ENCODE measurements at places on chromosomes 5 and 9.
A peak's percentile ranks its signal among the peaks of the same experiment; 100 is the strongest.

- DNase-seq, result no peak
These were observed 24.5 kb upstream of the PDZD2 start for GRCh38 chr5:31614151-31615020.

DNA sequence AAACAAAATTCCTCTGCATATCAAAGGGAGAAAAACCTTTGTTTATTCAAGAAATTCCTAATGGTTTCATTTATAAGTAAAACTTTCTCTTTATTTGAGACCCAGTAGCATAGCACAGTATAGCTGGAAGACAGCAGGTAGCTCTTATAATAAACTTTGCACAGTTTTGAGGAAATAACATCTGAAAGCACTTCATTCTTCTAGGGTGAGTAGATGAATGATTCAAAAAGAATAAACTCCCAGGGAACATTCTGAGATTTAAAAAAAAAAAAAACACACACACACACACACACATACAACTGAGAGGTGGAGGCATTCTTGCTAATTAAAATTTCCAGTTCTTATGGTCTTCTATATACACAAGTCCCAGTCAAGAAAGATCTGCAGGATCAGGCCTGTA is 197.3 kb downstream of the BNC2 start:
- DNase-seq, result no peak

- no peak for DNase-seq
These were observed 35.3 kb upstream of the HSPA9 start for GRCh38 chr5:138610415-138610917.

DNA sequence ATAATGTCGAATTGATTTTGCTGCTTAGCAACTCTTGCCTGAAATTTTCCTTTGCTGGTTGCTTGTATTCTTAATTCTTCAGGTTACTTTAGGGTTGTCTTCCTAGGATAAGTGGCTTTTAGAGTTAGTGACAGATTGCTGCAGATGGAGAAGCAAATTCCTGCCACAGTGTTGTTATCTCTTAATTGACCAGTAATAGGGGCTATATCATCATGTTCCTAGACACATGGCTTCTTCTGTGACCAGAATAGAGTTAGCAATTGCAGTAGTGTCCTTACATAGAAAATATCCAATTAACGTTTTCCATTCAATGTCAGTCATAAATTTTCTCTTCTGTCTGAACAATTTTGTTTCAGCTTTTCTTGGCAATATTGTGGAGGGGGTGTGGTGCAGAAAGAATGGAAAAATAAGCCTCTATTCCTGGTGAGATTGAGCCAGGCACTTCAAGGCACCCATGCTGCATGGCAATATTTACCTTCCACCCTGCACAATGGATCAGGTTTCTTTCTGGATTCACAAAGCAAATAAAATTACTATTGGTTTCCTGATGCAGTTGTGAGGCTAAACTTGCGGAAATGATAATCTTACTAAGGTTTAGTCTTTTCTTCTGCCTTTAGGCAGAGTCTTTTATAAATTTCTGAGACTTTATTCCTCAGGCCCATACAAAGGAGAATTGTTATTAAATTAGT is 1481.5 kb downstream of the EFNA5 start:
- no peak for DNase-seq

GRCh38 chr5:33105521-33105941 is 335.2 kb upstream of the TARS1 start:
- DNase-seq, result no peak

- no peak for DNase-seq
These were observed 5.7 kb downstream of the MEGF10 start for GRCh38 chr5:127296321-127296720.

- DNase-seq, result no peak
These were observed 25.9 kb upstream of the TTC39B start for GRCh38 chr9:15332939-15333338.

- DNase-seq, result peak; percentile 21
These were observed 131.5 kb downstream of the MTX3 start for GRCh38 chr5:79859588-79859987.
